Central memory CD4-positive, alpha-beta T cell (primary cell): ENCODE measurements at places on chromosomes 12 and 14.

DNA sequence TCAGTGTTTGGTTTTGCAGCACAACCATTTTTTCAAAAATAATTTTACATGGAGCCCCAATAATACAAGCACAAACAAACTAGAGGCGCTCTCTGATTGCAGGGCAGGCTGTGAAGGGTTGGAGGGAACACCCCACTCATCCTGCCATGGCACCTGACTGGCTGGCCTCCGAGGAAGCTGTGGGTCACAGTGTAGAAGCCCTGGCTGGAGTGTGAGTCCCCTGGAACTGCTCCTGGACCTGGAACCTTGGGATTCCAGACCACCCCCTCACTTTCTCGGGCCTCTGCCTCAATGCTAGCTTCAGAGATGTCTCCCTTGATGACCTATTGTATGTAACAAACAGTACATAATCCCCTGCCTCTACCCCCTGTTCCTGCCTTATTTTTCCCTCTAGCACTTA is 14.8 kb upstream of the SERPINA12 start:
- no peak for DNase-seq

GRCh38 chr14:52402812-52403526 is 88.9 kb downstream of the PTGER2 start:
- DNase-seq, result peak; percentile 41

- no peak for DNase-seq
Observed at GRCh38 chr12:127297327-127297726, 969.6 kb upstream of the TMEM132C start.

GRCh38 chr14:75191100-75191499 is 14.7 kb upstream of the TMED10 start:
- DNase-seq, result no peak

DNA sequence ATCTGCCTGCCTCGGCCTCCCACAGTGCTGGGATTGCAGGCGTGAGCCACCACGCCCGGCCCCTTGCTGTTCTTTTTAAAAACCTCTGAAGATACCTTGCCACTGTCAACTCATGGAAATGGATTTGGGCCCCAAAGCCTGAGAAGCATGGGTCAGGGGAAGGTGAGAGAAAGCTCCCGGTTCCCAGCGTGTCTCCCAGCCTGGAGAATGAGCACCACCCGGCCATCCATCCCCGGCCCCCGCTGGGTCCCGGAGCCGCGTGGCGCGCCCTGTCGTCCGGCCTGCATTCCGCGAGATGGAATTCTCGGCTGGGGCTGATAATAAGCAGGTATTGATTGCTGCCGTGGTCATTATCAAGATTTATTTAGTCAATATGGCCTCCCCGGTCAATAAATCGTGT is 126.5 kb upstream of the MYL2 start:
- no peak for DNase-seq
